Mucosa of descending colon (tissue), 3 donors: ENCODE measurements at places on chromosomes 3 and 15. TPM values are rescaled to one million over a fixed set of nuclear protein-coding genes. Genes with fewer than 3 reads are reported as not detected.

Gene UBA7
- 139 TPM for total RNA-seq

Gene XIRP1
- total RNA-seq = not detected

Gene NME9
- not detected for total RNA-seq

Gene TP63
- total RNA-seq = 0.57 TPM

Gene GHRL
- total RNA-seq = 0.63 TPM

Gene CCR4
- total RNA-seq = not detected

Gene VEPH1
- 6.3 TPM for total RNA-seq
